Activated gamma-delta T cell (primary cell): ENCODE measurements at places on chromosomes 1 and 21.
A peak's percentile ranks its signal among the peaks of the same experiment; 100 is the strongest.

- no peak for DNase-seq
Observed at GRCh38 chr1:42945164-42945563, 13.5 kb downstream of the SLC2A1 start.

- no peak for DNase-seq
Observed at GRCh38 chr1:8145545-8146202, 119.6 kb upstream of the ERRFI1 start.

GRCh38 chr21:17667256-17667655, 54.6 kb upstream of the BTG3 start:
- no peak for DNase-seq

DNA sequence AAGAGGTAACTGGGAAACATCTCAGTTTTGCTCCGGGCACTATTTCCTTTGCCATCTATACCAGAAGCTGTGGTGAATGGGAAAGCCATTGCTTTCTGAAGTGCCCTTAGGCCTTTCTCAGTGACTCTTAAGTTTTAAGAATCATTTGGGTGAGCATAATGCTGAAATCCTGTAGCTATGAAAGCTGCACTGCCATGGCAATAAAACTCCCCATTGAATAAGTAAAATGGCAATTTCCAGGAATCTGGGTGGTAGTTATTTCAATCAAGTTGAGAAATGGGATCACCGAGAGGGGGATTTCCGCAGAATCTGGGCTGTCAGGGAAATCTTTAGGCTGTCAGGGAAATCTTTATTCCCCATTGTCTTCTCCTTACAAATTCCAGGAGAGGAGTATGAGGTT, 26.8 kb upstream of the MACF1 start:
- no peak for DNase-seq

DNA sequence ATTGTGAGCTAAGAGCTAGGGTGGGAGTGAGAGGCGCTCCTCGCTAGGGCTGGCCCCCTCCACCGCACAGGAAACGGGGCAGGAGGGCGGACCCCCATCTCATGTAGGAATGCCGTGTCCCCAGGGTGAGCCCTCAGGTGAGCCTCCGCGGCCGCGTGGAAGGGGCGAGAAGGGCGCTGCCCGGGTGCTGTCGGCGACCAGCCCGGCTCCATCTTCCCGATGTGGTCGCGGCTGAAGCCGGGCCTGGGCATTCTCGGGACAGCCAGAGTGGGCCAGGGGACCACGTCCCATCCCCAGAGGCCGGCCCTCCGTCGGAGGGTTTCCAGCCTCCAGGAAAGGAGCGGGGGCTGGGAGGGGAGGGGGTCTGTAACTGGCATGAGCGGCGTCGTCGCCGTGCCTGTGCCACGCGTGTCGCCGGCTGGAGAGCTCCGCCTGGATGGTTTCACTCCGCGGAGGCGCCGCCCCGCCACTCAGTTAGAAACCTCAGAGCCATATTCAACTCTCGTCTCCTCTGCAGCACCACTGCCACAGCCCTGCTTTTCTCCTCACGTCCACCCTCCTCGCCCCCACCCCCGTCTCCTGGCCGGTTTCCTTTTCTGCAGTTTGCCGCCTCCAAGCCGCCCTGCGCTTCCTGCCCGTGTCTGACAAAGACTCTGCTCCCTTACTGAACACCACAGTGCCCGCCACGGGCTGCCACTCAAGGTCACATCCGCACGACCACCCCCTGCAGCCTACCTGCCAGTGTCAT, at the start of gene TMEM269:
Gene TMEM269, plus strand, starts transcription at position 46 of the 748 bp plus-strand sequence. CDS start 4,903 bp downstream, outside the sequence.
- peak; percentile 23 for DNase-seq

DNA sequence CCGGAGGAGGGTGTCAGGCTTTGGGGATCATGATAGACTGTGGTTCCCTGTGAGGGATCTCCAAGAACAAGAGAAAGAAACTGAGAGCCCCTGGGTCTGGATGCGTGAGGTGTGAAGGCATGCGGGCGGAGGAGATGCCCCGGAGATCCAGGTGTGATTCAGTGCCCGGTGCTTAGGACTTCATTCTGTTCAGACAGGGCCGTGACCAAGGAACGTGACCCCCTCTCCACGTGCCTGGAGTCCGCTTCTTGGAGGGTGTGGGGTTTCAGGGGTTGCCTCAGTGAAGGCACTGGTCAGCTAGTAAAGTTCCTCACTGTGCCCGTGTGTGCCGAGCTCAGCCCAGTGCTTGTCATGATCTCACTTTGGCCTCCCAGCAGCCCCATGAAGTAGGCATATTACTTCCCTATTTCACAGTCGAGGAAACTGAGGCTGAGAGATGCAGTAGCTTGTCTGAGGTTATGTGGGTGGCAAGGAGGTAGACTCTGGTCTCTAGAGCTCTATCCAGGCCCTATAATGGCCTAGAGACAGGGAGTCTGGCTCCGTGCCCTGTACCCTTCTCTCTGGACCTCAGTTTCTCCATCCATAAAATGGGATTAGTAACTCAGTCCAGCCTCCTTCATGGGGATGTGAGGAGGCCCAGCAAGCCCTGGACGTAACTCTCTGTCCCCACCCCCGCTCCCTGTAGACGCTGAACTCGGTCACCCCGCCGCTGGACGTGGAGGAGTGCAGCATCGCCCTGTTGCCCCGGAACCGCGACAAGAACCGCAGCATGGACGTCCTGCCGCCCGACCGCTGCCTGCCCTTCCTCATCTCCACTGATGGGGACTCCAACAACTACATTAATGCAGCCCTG, 81.0 kb downstream of the PTPRU start:
- DNase-seq = no peak

GRCh38 chr1:198841477-198841876, 202.6 kb downstream of the PTPRC start:
- DNase-seq = no peak

DNA sequence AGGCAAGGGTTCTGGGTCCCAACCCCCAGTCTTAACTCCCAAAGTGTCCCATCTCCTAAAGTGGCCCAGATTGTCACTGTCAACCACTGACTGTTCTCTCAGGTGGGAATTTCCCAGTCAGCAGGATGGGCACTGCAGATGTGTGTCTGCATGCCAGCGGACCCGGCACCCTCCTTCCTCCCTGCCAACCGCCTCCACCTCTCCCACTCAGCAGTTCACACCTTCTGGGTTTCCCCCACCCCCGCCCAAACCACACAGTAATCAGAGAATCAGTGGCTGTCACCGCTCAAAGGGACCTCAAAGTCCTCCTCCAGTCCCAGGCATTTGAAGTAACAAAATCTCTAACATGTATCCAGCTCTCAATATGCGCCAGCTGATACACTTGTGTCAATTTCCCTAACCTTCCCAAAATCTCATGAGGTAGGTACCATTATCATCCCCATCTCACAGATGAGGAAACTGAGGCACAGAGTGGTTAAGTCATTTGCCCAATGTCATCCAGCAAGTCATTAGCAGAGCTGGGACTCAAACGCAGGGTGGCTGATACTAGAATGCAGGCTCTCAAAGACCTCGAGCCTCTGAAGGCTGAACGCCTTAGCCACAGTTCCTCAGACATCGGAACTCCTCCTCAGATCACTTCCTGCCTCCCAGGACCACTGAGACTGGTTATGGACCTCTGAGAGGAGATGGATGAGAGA, 4.8 kb downstream of the RUNX3 start:
- peak; percentile 59 for DNase-seq

DNA sequence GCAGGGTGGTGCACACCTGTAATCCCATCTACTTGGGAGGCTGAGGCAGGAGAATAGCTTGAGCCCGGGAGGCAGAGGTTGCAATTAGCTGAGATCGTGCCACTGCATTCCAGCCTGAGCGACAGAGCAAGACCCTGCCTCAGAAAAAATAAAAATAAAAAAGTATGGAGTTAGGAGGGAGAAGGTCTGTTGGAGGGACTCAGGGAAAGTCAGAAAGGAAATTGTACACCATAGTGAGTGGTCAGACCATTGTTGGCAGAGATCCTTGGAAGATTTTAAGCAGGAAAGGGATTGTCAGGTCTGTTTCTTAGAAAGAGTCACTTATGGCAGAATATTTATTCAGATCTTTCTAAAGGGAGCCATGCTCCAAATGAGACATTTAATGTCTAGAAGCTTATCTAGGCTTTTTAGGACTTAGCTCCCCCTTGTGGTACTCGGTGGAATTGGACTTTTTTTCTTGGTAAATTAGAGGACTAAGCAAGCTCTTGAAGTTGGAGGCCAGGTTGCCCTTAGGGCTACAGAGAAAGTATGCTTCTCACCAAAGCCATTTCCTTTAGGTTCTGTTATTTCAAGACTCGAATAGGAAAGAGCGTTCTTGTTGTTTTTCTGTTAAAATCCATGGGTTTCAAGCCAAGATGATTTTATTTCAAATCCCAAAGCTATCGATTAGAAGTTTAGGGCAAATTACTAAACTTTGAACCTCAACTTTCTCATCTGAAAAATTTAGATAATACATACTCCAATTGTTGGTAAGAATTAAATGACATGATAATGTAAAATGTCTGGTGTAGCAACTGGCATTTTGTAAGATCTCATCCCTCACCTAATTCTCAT, 16.5 kb downstream of the MIA3 start:
- no peak for DNase-seq

DNA sequence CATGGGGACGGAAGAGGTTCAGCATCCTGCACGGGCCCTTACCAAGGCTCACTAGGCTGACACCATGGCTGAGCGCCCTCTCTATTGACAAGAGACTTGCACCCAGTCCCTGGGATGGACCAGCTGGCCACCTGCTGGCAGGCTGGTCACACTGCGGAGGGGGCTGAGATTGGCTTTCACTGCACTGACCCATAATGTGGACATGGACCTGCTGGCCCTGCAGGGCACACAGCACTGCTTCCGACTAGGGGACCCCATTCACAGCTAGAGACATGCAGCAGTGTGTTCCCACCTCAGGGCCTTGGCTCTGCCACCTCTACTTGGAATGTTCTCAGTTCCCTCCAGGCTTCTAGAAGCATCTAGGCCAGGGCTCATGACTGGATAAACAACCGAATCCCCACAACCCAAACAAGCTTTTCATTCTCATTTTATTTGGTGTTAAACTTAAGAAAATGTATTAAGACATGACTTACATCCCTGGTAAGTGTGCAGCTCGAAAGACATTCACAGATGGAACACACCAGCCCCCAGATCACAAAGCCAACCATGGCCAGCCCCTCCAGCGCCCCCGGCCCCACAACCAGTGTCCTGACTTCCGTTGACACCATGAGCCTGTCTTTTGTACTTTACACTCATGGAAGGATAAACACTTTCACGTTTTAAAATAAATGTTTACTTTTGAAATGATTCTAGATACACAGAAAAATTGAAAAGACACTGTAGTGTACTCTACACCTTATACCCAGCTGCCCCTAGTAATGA, 9.3 kb upstream of the SRARP start:
- no peak for DNase-seq

DNA sequence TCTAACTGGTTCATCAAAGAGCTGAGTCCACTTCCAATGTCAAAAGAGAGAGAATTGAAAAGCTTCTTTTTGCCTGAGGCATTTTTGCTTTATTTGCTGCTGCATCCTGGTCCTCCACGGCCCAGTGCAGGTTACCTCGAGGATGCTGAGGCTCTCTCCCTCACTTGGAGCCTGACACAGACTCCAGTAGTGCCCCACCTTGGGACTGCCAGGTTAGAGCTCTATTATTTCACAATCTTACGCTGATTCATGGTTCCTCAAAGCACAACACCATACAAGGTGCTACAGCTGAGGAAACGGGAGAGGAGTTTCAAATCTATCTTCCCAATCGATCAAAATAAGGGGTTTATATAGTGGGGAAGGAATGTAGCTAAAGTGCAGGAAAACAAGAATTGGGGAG, 13.6 kb upstream of the PLPPR4 start:
- DNase-seq = no peak

DNA sequence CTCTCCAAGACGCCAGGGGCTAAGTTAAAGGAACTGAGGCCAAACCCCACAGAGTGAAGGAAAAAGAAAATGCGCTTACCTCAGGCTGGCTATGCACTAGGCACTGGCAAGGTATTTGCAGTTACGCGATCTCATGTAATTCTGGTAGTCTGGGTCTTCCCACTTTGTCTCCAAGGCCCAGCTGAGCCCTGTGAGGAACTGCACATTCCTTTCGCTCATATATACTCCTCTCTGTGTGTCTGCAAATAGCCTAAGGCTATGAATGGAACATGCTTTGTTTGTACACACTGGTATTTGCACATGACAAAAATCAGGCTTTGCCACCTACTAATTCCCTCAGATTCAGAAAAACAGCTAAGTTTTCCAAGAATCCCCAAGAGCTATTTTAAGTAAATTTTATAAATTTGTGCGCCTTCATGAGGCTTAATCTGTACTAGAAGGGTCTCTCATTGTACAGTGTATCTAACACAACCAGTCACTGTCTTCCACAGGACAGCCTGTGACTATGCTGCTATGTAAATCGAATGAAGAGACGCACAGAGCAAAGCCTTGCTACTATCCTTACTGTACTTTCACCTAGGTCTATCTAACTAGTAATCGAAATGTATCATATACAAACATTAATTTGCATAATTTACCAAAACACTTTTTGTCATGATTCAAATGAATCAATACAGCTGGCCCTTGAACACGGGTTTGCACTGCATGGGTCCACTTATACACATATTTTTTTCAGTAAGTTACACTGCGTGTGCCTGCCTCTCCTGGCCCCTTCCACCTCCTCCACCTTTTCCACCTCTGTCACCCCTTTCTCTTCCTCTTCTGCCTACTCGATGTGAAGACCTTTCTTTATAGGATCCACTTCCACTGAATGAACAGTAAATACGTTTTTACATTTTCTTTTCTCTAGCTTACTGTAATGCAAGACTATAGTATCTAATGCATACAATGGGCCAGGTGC, 87.0 kb downstream of the SIPA1L2 start:
- DNase-seq = no peak

- DNase-seq = no peak
Observed at GRCh38 chr1:72111662-72112061, 170.7 kb downstream of the NEGR1 start.

- DNase-seq = no peak
Observed at GRCh38 chr1:15758343-15758931, at the start of gene FBLIM1. Gene FBLIM1, plus strand, starts transcription at chr1:15758795. Its CDS starts 6,189 bp downstream, at chr1:15764984.

DNA sequence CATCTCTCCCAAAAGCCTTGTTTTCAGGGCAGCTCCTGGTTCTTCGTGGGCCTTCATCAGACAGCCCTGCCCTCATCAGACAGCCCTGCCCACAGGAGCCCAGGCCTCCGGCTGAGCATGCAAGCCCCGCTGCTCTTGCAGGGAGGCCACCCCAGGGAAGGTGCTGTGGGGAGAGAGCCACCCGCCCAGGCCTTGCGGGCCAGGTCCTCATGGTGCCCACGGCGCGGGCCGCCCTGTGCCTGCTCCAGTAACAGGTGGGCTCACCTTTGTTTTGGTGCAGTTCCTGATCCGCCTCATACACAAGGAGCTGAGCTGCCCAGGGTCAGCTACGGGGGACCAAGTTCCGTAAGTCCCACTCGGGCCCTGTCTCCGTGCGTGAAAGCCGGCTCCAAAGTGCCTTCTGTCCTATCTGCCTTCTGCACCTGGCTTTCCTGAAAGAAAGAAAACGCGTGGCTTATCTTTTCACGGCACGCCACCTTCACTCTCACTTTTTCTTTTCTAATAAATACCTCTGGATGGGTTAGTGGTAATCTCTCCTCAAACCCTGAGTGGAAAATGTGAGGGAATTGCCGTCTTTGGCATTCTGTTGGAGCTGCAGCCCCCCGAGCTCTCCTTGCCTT, 65.9 kb downstream of the SLC37A1 start:
- DNase-seq = no peak

DNA sequence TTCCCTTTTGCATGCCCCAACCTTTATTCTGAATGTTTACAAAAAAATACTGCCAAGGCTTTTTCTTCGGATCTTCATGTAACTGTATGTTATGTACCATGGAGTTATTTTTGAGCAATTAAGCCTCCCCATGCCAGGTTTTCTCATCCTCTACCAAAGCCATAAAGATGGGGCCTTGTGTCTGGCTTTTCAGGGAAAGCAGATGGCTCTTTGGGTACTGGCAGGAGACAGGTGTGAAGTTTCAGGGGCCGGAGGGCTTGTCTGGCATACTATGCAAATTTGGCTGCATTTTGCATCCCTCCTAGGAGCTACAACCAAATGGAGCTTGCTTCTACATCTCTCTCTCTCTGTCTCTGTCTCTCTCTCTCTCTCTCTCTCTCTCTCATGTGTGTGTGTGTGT, 28.1 kb upstream of the PLXNA2 start:
- no peak for DNase-seq
